ENCODE measurements at places on chromosomes 2 and 18.

GRCh38 chr18:47931718-47932103 lies 1.3 kb upstream of the SMAD2 start:
- DNase-seq = no peak

DNA sequence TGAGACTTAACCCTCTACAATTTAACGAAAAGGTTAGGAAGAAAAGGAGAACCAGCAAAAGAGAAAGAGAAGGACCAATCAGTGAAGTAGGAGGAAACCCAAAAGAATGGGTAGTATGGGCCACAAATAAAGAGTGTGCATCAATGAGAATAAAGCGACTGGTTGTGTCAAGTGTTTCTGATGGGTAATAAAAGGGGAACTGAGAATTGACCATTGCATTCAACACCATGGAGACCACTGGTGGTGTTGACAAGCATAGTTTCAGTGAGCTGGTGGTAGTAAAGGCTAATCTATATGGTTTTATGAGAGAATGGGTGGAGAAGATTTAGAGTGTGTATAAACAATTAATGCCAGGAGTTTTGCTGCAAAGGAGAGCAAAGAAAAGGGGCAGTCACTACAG lies 75.4 kb downstream of the CSRNP3 start:
- no peak for DNase-seq

DNA sequence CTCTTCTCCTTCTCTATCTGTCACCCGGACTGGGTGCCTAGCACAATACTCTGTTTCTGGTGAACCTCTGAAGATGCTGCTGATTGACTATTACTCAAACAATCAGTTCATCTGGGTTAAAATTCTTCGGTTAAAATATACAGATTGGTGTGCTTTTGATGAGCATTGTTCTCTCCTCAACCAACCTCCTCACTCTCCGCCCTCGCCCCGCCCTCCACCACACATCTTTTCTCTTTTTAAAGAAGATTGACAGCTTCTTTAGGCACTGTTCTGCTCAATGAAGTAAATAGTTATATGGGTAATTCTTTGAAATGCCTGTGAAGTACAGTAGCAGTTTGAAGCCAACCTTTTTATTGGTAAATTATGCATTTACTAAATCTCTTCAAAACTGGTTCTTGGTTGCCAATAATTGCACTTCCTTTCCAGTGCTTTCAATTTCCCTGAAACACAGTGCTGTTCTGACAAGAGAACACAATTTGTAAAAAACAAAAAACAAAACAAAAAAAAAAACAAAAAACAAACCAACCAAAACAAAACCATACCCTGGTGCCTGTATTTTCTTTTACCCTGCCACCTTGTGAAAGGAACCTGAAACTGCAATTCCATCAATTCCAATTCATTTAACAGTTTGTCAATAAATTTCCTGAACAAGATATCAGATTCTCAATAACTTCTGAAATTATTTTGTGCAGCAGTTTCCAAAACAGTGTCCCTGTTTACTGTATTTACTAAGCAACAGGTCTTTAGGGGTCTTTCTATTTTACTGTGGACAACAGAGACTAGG lies 188.6 kb downstream of the LRP1B start:
- DNase-seq = no peak

DNA sequence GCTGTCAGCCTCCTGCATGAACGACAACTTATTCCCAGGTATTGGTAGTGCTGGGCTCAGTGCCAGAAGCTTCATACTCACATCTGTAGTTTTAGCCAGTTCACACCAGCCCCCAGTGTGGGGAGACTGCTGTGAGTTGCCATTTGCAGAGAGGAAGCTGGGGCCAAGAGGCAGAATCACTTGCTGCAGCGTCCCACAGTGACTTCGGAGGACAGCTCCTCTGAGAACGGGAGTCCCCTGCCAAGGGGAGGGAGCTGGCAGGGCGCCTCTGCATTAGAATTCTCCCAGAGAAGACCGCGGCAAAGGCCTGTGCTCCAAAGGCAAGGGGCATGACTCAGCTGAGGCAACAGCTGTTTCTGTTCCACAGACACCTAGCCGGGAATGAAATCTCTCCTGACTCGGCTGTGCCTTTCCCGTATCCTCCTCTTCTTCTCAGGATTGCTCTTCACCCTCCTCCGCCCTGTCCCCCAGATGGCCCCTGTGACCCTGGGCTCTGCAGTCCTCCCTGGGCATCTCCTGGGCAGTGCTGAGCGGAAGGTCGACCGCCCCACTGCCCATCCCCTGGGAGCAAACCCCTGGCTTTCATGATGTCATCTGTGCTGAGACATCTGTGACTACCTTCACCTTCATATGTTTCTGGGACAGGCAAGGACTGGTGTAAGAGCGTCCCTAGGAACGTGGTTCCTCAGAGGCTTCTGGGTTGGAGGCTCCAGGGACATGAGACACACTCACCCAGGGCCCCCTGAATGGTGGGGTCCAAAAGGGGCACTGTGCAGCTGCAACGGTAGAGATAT lies 18.0 kb downstream of the MAL start:
- no peak for DNase-seq

DNA sequence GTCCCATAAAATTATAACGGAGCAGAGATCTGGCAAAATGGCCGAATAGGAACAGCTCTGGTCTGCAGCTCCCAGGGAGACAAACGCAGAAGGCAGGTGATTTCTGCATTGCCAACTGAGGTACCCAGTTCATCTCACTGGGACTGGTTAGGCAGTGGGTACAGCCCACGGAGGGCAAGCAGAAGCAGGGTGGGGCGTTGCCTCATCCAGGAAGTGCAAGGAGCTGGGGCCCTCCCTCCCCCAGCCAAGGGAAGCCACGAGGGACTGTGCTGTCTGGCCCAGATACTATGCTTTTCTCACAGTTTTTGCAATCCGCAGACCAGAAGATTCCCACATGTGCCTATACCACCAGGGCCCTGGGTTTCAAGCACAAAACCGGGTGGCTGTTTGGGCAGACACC lies 22.8 kb downstream of the ICA1L start:
- no peak for DNase-seq

DNA sequence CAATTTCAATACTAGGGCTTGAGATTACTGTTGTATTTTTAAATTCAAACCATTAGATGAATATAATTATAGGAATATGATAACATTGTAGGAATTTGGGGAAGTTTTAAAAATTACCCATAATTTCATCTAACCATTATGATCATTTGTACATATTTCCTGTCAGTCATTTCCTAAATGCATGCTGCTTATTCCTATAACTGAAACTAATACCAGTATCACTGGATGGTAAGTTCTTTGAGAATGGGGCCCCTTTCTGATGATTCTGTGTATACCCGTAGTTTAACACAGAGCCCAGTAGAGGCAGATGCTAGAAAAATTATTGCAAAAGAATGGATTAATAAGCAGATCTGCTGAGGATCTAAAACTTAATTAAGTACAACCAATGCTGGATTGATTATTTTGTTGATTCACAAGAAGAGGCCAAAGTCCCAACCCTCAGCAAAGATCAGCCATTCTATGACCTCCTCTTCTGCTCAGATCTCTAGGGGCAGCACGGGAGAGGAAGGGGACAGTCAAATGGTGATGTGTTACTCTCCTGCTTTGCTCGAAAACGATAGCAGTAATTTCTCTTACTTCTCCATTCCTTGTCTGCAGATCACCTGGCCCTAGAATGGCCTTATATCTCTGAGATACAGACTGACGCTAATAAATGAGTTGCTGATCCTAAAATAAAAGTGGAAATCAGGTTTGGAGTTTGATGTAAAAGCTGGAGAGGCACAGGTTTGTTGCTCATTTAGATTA lies 69.5 kb upstream of the PELI1 start:
- DNase-seq = no peak

Measured in GM18507 (cell line).